ENCODE measurements at places on chromosomes 5 and 9.

DNA sequence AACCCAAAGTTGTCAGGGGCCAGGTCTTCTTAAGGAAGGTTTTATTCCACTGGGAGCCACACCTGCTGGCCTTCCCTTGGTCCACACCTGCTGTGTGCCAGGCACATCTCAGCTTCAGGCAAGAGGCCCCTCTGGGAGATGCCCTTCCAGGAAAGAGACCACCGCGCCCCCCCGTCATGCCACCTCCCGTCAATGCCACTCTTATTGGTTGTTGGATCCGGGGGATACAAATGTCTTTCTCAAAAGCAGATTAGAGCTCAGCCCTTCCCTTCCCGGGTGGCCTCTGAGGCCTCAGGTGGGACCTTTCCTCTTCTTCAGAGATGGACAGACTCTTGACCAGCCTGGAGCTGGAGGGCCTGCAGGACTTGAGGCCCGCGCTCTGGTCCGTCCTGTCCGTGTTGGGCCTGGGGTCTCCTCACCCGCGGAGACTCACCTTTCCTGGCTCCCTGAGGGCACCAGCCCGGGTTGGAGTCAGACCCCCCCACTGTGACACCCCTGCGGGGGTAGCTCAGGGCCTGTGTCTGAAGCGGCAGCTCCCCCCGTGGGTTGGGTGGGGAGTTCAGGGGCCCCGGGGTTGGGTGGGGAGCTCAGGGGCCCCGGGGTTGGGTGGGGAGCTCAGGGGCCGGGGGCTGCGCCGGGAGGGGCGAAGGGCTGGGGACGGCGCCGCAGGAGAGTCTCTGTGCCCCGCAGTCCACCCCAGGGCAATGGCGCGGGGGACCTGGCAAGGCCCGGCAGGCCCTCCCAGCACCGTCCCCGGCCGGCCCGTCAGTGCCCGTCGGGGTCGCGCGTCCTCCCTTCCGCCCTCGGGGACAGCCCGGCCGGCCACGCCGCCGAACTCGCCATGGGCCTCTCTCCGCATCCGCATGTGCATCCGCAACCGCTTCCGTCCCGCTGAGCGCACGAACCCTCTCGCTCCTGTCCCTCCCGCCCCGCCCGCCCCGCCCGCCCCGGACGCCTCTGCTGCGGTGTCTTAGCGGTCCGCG lies 3.7 kb upstream of the SLC9A3 start:
- DNase-seq, result no peak

- no peak for DNase-seq
Measured at GRCh38 chr9:110918316-110919049, 119.8 kb downstream of the LPAR1 start.

DNA sequence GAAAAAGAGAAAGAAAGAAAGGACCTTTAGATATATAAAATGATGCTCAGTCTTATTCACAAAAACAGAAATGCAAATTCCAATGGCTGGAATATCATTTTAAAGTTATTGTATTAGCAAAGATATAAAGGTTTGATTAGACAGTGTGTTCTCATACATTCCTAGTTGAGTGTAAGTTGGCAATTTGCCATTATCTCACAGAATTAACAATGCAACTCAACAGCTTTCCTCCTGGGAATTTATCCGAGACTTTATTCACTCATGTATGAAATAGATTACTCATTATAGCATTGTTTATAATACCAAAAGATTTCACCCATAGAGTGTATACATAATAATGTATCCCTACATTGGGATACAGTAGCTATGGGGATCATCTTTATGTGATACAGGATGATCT lies 27.1 kb upstream of the MLLT3 start:
- no peak for DNase-seq

- peak; percentile 53 for DNase-seq
Measured at GRCh38 chr5:150523472-150524350, 15.8 kb downstream of the NDST1 start.

DNA sequence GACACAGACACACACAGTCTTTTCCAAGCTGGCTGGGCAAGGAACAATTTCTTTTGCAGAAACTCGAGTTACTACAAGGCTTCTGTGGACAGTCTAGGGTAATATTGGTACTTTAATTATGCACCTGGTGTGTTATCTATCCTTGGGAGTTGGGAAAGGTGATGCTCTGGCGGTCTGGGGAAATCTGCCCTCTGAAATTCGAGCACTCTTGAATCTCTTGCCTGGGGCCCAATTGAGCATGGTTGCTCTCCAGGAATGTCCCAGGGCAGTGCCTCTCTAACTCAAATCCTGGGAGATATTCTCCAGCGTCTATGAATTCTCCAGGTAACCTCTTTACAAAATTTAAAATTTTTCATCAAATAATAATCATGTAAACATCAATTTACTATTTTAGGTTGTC lies 69.3 kb downstream of the KCNIP1 start:
- no peak for DNase-seq

DNA sequence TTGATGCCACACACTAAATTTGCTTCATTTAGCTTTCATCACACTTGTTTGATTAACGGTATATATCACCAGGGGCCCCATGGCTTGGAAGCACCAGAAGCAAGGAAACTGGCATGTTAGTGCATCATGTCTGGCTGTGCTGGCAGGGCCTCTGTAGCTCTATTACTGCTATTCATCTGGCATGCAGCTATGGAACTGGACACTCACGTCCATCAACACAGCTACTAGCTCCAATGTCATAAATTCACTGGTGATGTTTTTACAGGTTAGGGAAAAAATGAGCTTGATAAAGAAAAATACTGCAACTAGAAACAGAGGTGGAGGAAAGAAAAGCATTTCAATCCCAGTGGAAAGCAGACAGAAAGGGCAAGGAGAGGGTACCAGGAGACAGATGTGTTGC lies 343.2 kb downstream of the DEPDC1B start:
- DNase-seq, result no peak

- no peak for DNase-seq
Measured at GRCh38 chr5:136023958-136024541, 4.7 kb upstream of the TGFBI start.

GRCh38 chr9:108640230-108640629 lies 215.6 kb downstream of the ACTL7B start:
- no peak for DNase-seq

- no peak for DNase-seq
Measured at GRCh38 chr5:103433211-103433610, 129.4 kb downstream of the NUDT12 start.

DNA sequence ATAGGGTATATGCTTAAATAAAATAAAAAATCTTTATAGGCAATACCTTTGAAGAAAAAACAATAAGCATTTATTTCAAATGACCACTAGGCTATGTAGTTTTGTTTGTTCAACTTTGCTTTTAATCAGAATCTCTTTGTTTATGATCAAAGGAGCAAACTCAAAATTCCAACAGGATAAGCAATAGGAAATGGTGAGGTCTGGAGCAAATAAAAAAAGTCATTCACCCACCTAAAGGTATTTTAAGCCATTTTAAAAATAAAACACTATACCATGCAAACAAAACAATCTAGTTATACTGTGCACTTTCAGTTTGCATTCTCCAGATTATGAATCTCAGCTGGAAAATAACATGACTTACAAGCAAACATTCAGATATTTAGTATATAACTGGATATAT lies 35.3 kb upstream of the CYFIP2 start:
- no peak for DNase-seq

- no peak for DNase-seq
Measured at GRCh38 chr5:180540050-180540694, 46.0 kb downstream of the CNOT6 start.

GRCh38 chr5:138408023-138408422 lies 30.8 kb upstream of the REEP2 start:
- DNase-seq, result no peak

- no peak for DNase-seq
Measured at GRCh38 chr5:151094852-151095245, 14.0 kb upstream of the TNIP1 start.

- no peak for DNase-seq
Measured at GRCh38 chr5:109418712-109419352, 9.1 kb upstream of the PJA2 start.

DNA sequence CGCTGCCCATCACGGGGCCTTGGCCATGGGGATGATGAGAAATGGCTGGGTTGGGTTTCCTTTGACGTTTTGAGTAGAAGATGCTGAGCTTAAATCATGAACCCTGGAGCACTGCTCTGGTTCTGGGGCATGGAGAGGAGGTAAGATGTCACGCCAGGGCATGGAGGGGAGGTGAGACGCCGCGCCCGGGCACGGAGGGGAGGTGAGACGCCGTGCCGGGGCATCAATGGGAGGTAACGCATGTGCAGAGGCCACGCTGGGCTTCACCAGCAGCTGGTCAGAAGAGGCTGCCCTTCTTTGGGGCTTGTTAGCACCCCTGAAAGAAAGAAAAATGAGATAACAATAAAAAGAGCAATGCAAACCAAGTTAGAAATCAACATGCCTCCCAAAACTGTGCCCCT lies 322.5 kb upstream of the IRX4 start:
- DNase-seq, result no peak

GRCh38 chr5:38417658-38418017 lies 138.8 kb downstream of the LIFR start:
- no peak for DNase-seq

DNA sequence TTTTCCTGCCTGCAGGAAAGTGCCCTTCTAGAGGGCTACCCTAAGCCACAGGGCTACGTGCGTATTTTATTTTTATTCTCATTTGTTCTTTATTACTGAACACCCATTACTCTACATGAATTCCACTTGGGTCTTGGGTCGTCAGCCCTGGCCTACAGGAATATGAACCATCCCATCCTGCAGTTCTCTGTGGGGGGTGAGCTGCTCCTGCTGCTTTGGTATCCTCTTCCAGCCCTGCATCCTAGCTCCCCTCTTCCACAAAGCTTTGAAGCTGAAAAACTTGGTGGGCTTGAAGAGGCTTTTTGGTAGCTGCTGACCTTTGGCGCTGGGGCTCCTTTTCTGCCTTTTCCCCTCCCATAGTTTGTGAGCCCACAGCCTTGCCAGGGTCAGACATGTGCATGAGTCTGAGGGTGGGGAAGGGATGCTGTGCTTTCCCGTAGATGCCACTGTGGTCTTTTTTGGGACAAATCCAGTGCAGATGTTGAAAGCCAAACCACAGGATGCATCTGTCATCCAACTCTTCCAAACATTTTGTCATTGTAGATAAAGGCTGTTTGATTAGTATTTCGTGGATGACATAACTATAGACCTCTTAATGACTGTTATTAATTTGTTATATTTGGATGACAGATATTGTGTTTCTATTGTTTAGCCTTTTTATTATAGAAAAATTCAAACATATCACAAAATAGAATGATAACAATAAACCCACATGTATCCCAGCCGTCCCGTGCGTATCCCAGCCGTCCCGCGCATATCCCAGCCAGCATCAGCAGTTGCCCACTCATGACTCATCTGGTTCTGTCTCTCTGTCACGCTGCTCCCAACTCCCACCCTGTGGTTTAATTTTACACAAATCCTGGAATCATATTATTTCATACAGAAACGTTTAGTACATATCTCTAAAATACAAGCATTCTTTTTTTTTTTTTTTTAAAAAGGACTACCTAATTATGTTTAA lies 43.9 kb downstream of the SLC46A2 start:
- DNase-seq, result no peak

DNA sequence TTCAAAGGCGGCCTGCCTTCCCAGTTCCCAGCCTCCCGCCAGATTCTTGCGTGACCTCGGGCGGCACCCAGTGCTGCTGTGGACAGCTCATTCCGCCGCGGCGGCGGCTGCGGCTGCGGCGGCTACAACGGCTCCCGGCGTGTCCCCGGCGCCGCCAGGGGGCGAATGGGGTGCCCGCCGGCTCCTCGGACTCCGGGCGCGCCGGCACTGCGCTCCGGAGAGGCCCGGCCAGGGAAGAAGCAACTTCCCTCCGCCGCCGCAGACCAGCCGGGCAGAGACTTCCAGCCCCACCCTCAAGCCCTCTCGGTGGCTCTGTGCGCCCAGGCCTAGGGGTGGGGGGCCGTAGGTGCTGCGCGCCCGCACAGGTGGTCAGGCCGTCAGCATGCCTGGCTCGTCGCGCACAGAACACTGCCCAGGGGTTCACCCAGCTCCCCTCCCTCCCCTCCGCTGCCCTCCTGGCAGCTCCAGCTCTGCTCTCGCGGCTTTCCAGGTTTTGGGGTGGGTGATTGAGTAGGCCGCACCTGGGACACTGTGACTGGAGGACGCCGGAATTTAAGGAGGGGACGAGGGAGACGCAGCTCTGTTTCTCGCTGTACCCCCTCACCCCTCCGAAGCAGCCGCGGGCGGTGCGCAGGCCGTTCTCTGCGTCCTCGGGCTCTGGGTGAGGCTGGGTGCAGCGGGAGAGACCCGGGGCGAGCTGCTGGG lies 20.2 kb downstream of the IGIP start:
- DNase-seq, result peak; percentile 71

GRCh38 chr5:175590471-175590881 lies 67.4 kb upstream of the HRH2 start:
- no peak for DNase-seq

GRCh38 chr5:133706506-133707430 lies 94.4 kb upstream of the FSTL4 start:
- DNase-seq, result no peak

- no peak for DNase-seq
Measured at GRCh38 chr5:154115291-154115690, 75.2 kb upstream of the GALNT10 start.

DNA sequence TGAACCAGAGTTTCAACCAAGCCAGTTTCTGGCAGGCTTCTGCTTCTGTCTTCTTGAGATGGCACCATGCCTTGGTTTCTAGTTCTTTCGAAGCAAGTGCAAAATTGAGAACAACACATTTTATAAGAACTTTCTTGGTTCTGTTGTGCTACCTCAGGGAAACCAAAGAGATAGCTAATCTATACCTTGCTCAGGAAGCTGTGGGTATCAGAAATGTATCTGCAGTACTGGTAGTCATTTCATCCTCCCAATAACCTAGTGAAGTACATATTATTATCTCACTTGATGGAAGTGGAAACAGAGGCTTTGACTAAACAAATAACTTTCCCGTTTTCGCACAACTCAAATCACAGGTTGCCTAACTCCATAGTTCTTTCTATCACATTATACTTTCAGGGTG lies 246.6 kb downstream of the ENC1 start:
- DNase-seq, result no peak

DNA sequence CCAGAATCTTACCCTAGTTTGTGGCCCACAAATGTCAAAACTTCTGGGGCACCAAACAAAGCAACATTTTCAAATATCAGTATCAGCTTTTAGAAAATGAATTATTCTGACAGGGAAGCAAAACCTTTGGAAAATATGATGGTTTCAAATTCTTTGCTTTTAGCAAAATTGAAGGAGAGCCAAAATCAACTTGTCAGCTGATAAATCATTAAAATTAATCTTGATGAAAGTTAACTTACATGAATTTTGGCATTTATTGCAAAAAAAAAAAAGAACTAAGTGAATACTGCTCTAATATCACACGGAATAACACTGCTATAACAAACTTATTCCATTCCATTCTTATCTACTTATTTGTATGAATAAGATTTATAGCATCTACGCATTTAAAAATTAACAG lies 158.1 kb upstream of the TARS1 start:
- no peak for DNase-seq

GRCh38 chr9:131661568-131662288 lies 78.1 kb downstream of the RAPGEF1 start:
- no peak for DNase-seq
